Body of pancreas (tissue), 4 donors: ENCODE measurements at places on chromosomes 3 and 15. TPM values are rescaled to one million over a fixed set of nuclear protein-coding genes. Genes with fewer than 3 reads are reported as not detected.

ZMYND10 gene
- 1.3 TPM for total RNA-seq

HESX1 gene
- not detected for total RNA-seq

NDUFB5 gene
- total RNA-seq = 41.9 TPM

NCEH1 gene
- 10.1 TPM for total RNA-seq

FOXB1 gene
- total RNA-seq = not detected
